ENCODE measurements at places on chromosomes 7 and 10.

- no peak for DNase-seq
Measured at GRCh38 chr7:50742401-50742800, 40.3 kb downstream of the GRB10 start.

DNA sequence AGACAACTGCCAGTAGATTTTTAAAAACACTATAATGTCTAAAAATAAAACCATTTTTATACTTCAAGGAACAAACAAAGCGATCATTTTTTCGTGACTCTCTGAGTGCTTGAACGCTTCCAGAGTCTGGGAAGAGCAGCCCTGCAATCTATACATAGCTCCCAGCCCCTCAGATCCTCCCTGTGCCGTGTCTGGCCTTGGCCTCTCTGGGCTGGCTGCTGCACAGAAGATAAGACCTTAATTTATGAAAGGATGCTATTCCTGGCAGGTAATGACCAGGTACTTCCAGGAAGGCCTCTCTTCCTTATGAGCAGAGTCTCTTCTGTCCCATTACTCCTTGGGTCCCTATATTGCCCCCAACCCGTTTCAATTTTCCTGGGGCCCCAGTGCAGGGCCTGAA, 200.9 kb upstream of the AOAH start:
- DNase-seq = no peak

- DNase-seq = peak; percentile 53
Measured at GRCh38 chr10:79258894-79259293, 88.4 kb upstream of the PPIF start.

GRCh38 chr10:93147281-93147680, 73.6 kb downstream of the CYP26A1 start:
- no peak for DNase-seq

DNA sequence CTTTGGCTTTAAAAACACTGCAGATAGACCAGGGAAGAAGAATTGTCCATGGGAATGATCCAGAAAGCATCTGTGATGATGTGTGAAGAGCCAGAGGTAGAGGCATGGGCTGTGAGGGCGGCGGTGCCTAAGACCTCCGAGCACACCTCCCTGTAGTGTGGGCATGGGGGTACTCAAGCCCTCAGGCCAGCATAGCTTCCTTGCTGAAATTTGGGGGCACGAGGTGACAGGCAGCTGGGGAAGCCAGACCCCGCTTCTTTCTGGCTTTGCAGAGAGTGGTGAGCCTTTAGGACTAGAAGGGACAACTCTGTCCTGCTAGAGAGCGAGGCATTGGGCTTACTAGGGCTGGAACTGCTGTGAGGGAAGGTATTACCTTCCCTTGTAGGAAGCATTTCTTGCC, 187.7 kb upstream of the SH2B2 start:
- DNase-seq = no peak

- no peak for DNase-seq
Measured at GRCh38 chr10:26242706-26243350, 26.3 kb downstream of the GAD2 start.
